ENCODE measurements at places on chromosomes 6 and 20.

DNA sequence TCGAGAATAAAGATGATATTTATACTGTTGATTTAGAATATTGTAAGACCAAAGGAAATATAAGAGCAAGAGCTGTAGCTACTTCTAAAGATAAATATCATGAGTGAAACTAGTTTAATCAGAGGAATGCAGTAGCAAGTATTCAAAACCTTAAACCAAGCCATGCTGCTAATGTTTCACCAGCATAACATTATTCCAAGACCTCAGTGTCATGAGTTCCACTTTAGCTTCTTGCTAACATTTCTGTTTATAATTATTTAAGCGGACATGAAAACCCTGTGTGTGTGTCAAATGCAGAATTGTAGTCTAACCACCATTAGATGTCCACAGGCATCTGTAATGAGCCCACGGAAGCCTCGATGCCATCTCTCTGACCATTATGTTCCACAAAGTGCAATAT, 752.6 kb upstream of the MARCKS start:
- no peak for DNase-seq

- DNase-seq = no peak
Measured at GRCh38 chr20:16810216-16810615, 62.1 kb downstream of the OTOR start.

DNA sequence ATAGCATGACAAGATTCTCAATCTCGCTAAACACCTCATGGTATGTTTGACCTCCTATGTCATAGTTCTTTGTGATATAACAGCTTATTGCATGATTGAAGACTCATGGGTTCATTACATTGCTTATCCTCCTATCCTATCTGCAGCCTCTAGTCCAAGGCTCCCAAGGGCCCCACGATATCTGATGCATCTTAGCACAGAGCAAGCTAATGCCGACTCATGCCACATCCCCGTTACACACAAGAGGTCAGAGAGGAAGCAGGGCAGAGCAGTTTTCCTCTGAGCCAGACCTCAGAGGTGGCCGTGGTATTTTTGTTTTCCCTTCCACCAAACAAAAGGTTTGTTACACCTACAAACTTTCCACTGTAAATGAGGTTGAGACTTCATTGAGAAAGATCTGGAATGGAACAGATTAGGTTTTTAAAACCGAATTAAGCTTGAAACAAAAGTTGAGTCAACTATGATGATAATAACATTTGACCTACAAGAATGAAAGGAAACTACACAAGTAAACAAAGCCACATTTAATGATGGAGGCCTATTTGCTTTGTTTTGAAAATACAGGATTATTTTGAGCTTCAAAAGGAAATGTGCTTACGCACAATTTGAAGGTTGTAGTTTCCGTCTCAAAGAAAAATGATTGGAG, 133.9 kb upstream of the MYLIP start:
- DNase-seq = no peak

DNA sequence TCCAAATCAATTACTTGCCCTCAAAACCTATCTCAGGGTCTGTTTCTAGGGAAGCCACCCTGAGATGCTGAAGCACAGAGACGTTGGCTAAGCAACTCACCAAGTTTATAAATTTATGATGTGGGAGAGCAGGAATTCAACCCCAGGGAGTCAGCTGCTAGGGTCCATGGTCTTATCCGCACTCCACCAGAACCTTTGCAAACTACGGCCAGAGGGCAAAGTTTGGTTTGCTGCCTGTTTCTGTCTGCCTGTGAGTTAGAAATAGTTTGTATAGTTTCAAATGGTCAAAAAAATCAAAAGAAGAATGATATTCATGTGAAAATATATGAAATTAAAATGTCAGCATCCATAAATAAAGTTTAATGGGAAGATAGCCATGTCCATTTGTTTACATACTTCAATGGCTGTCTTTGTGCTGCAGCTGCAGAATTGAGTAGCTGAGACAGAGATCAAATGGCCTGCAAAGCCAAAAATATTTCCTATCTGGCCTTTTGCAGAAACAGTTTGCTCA, 83.7 kb upstream of the ZFP64 start:
- DNase-seq = no peak

GRCh38 chr20:35240083-35240810, 13.8 kb downstream of the MMP24 start:
- no peak for DNase-seq

- DNase-seq = no peak
Measured at GRCh38 chr6:160967833-160968232, 23.7 kb upstream of the MAP3K4 start.

DNA sequence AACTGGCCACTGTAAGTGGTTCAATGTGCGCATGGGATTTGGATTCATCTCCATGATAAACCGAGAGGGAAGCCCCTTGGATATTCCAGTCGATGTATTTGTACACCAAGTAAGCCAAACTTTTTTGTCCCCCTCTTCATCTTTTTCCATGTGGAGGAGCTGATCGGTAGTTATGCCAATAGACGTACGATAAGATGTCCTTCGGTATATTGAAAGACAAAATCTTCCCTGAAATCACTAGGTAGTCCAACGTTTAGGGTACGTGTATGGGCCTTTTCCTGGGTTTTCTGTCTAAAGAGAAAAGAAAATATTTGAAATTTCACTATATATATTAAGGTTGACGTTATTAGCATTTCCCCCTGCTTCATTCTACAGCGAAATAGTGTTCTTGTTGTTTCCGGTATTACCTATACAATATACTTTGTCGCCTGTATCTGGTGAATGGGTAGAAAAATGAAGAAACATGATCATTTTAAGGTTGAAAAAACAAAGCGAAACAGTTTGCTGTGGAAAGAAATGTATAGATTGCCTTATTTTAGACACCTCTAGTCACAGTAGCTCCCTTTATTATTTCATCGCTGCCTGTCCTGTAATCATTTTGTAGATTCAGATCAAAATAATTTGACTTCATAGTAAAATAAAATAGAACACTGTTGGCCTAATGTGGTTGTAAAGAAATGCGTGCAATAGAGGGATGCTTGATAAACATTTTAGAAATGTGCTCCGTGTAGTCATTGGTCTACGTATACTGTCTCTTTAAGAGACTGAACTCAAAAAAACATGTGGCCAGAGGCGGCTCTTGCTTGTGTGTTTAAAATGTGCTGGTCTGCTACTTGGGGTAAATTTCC, 1.5 kb downstream of the LIN28B start:
- no peak for DNase-seq

DNA sequence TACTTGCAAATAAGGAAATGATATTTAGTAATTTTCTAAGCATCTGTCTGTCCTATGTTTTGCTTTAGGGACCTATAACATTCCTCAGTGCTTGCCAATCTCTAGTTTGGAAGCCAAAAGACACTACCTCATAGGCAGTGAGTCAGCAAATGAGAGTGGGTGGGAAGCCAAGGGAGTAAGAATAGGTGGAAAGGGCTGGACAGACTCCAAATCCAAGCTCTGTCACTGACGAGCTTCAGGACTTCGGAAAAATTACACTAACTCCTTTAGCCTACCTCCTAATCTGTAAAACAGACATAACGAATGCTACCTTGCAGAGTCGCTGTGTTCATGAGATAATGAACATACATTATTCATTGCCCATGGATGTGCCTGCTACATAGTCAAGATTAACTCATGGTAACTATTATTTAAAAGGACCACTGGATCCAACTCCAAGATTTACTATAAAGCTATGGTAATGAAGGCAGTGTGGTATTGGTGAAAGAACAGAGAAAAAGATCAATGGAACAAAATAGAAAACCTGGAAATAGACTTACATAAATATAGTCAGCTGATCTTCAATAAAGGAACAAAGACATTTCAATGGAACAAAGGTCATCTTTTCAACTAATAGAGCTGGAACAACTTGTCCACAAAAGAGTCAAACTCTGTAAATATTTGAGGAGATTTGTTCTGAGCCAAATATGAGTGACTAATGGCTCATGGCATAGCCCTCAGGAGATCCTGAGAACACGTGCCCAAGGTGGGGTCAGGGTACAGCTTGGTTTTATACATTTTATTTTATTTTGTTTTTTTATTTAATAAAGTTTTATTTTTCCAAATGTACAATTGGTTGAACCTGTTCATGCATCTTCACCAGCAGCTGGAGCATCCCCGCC, 64.1 kb downstream of the FAM50B start:
- no peak for DNase-seq

DNA sequence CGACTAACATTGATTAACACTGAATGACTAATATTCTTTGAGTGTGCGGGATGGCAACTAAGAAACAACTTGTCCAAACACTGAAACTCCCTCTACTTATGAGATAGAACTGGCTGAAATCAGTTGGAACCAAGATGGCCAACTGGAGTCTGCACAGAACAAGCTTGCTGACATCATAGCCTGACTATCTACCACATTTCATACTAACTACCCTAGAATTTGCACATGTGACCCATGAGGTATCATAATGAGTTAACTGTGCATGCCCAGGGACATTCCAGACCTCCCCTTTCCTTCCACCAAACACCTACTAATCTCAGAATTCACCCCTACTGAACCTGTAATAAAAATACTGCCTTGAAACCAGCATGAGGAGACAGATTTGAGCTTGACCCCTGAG, 43.2 kb downstream of the PHIP start:
- no peak for DNase-seq

GRCh38 chr20:1190847-1191246, 6.1 kb upstream of the TMEM74B start:
- DNase-seq = no peak

DNA sequence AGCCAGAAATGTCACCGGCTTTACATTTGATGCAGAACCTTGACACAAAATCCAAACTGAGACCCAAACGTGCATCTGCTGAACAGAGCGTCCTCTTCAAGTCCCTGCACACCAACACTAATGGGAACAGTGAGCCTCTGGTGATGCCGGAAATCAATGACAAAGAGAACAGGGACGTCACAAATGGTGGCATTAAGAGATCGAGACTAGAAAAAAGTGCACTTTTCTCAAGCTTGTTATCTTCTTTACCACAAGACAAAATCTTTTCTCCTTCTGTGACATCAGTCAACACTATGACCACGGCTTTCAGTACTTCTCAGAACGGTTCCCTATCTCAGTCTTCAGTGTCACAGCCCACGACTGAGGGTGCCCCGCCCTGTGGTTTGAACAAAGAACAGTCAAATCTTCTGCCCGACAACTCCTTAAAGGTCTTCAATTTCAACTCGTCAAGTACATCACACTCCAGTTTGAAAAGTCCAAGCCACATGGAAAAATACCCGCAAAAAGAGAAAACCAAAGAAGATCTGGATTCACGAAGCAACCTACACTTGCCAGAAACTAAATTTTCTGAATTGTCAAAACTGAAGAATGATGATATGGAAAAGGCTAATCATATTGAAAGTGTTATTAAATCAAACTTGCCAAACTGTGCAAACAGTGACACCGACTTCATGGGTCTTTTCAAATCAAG, 108.4 kb downstream of the RTN4IP1 start:
- peak; percentile 85 for DNase-seq

GRCh38 chr6:18276610-18277236, 12.4 kb upstream of the DEK start:
- DNase-seq = no peak

GRCh38 chr6:105744815-105745214, 341.3 kb upstream of the PRDM1 start:
- DNase-seq = no peak

- DNase-seq = peak; percentile 41
Measured at GRCh38 chr6:137926207-137926731, 59.2 kb downstream of the TNFAIP3 start.

GRCh38 chr6:15504581-15505350, 158.1 kb downstream of the DTNBP1 start:
- DNase-seq = no peak

GRCh38 chr6:18044108-18044783, 56.8 kb upstream of the KIF13A start:
- no peak for DNase-seq

- no peak for DNase-seq
Measured at GRCh38 chr20:54474866-54475265, 527 bp upstream of the DOK5 start.

DNA sequence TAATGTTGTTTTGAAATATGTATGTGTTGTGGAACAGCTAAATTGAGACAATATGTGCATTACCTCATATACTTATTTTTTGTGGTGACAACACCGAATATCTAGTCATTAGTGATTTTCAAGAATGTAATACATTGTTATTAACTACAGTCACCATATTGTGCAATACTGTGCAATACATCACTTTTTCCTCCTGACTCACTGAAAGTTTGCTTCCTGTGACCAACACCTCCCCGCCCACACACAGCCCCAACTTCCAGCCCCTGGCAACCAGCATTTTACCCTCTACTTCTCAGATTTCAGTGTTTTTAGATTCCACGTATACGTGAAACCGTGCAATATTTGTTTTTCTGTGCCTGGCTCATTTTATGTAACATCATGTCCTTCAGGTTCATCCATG, 627.9 kb downstream of the PRKN start:
- DNase-seq = peak; percentile 21

DNA sequence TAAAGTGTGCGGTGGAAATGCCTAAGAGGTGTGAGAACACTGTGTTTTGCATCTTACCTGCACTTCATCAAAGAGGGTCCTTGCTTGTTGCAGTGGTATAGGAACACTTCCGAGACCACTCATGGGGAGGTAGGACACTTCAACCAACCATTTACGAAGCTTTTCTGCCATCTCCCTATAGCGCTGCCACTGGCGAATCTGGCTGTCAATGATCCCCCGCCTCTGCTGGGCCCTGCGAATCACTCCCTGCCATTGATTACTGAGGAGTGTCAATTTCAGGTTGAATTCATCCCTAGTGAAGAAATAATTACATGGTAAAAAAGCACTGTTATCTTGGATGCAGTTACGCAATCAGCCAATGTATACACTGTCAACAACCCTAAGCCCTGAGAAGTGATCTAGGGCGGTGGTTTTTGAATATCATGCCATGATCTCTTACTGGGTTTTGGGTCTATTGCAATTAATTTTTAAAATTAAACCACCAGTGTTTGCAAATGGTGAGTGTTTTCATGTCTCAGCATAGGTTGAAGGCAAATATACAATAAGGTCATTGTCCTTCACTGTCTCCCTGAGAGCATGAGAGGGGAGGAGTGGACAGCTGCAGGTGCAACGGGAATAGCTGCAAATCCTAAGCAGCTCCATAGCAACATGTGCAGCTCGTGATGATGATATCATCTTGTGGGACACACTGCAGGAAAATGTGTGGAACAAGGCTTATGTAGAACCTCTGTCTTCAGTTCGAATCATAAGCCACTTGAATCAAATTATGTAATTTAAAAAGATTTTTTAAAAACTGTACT, 400.6 kb downstream of the ESR1 start:
- no peak for DNase-seq

DNA sequence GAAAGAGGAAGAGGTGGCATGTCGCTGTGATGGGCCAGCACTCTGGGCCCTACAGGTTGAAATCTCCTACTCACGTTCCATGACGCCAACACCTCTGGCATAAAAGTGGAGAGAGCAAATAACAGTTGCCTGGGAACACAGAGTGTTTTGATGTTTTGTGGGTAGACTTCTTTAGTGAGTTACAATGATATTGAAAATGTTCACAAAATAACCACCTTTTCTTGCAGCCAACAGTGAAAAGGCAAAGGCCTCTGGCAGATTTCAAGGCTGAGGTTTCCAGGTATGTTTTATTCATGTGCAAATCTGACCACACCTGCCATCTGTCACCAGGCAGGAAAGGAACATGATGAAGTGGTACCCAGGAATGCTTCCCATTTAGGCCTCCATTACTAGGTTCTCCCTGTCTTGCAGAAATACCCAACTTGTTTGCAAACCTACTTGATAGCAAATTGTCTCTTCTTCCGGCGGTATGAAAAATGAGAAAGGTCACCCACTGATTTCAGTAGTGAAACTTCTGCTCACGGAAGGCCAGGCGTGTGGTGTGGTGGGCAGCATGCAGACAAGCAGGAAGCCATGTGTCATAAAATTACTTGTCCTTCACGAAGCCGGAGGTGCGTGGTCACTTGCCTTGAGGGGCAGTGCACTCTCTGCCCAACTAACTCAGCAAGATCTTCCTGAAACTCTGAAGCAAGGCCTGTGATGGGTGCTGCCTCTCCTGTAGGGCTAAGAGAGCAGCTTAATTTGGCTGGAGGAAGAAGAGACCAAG, 299.1 kb upstream of the PRDM1 start:
- DNase-seq = peak; percentile 35

Data from activated CD4-positive, alpha-beta T cell treated with anti-CD3 and anti-CD28 coated beads, Interleukin-2, amount 50 U/mL, for 48 hours (primary cell).